NCI-H1092 (cell line): ENCODE measurements at places on chromosomes 6 and 20.

DNA sequence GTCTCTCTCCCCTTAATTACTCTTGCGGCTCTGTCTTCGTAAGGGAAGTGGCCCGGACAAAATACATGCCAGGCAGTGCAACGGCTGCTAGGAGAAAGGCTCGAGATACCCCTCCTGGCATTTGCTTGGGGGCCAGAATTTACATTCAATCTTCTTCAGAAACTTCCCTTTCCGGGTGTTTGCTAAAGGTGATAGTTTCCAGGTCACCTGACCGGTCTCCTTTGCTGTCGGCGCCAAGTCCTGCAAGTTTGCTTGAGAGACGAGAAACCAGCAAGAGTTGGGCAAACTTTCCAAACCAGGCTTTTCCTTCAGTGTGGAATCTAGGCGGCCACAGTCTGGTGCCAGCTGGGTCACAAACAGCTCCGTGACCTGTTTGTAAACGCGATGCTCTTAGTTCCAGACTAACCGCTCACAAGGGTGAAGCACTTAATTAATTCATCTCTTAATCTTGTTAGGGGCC lies 563 bp upstream of the SRSF3 start:
- DNase-seq = peak; percentile 20

DNA sequence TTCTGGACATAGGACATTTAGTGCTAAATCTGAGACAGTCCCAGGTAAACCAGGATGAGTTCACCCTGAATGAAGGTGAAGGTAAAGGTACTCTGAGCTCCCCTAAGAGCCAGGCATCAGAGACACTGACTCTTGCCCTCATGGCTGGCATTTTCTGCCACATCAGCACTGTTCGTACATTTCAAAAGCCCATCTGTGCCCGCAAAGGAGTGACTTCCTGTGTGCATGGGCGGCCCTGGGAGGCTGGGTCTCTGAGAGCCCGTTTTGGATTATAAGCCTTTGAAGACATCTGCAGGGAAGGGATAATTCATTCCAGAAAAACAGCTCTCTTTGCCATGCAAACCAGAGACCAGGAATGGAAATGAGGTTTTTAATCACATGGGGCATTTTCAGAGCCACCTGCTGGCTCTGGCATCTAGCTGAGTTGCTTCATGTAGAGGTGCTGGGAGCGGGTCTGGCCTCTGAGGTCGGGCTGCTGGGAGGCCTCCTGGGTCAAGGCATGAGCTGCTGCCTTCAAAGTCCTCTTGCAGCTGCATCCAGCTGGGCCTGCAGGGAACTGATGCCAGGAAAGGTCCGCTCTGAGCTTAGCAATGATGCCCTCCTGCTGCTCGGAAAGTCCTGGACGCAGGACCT lies 348.3 kb downstream of the DHX35 start:
- no peak for DNase-seq

- no peak for DNase-seq
Observed at GRCh38 chr20:34104059-34104458, 8.0 kb downstream of the EIF2S2 start.

- DNase-seq = no peak
Observed at GRCh38 chr6:115969207-115969929, 91.3 kb downstream of the FRK start.

DNA sequence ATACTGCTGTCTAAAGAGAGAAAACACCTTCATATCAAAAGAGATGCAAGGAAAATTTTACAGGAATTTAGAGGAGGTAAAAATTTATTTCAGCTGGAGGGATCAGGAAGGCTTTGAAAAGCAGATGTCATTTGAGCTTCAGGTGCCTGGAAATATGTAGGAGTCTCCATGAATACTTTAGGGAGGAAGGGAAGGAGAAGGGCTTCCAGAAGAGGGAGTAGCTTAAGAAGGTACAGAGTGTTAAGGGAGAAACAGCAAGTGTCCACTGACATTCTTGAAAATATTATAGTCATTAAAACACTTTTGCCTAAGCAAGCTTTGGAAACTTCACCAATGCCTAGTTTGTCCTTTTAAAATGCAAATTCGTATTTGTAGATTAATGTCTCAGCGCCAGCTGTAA lies 27.2 kb downstream of the L3MBTL3 start:
- no peak for DNase-seq

DNA sequence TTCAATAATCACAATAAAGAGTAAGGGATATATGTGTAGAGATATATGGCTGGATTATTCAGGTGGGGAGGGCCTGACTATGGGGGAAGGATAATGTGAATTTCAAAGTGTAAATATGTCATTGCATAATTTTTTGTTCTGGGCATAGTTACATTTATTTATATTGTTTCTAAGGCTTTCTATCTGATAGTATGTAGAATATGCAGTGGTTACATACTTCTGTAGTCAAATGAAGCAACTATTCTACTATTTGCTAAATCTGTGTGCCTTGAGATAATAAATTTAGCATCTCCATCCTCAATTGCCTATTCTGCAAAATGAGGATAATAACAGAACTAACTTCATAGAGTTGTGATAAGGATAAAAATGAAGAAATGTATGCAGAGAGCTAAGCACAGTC lies 359.2 kb downstream of the CDKAL1 start:
- no peak for DNase-seq

DNA sequence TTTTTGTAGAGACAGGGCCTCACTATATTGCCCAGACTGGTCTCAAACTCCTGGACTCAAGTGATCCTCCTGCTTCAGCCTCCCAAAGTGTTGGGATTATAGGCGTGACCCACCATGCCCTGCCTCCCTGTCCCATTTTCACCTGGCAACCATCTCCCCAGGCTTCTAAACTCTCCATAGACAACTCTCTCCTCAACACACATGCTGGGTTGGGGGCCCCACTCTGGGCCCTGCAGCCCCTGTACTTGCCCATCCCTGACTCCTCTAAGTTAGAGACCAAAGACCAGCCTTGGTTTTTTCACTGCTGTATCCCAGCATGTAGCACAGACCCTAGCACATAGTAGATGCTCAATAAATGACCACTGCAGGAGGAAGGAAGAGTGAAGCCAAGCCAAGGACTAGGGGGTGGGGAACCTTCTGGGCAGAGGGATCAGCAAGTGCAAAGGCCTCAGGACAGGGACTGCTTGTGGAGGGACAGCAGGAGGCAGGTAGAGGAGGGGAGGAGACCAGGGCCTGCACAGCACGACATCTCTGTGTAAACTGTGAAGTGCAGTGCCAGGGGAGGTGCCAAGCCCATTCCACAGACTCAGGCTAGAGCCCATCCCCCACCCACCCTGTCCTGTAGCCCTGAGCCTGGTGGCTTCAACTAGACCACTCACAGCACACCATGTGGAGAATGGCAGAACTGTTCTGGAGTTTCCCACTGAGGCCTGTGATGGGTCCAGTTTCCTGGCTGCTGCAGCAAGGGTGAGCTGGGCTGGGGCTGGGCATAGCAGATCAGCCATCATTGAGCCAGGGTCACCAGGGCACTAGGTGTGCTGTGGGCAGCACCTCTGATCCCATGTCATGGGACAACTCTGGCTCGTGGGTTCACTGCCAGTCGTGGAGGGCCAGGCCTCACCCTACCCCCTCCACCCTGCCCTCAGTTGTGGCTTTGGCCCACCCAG lies 3.4 kb upstream of the SRC start:
- no peak for DNase-seq

GRCh38 chr6:56953597-56954402 lies 1.1 kb upstream of the BEND6 start:
- DNase-seq = no peak

DNA sequence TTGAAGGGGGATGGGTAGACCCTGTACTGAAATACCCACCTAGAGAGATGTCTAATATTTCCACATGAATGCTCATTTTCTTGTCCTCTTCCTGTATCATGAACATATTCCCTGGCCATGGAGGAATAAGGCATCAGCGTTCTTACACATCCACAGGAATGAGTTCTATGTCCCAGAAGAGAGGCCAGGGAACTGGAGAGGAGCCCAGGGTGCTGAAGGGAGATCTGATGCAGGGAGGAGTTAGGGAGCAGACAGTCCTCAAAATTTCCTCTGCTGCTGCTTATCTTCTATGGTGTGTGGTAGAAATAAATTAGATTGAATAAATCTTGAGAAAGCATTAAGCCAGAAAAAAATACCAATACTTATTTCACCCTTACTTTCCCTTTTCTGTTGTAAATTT lies 295.0 kb downstream of the KCNQ5 start:
- no peak for DNase-seq

DNA sequence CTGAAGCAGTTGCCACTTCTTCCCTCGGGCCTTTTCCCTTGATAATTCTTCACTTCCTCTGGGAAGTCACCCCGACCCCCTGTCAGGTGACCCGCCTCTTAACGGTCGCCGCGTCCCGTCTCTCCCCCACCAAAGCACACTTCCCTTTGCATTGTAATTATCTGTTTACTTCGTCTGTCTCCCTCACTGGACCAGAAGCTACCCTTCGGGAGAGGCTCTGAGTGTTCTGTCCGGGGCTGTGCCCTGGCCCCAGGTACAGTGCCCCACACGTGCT lies 771 bp upstream of the SNAI1 start:
- no peak for DNase-seq

GRCh38 chr6:27558028-27558724 lies 85.3 kb upstream of the ZNF184 start:
- no peak for DNase-seq

- no peak for DNase-seq
Observed at GRCh38 chr20:59902470-59902869, 31.0 kb downstream of the SYCP2 start.

- no peak for DNase-seq
Observed at GRCh38 chr6:105713474-105714118, 310.7 kb upstream of the PREP start.

- peak; percentile 70 for DNase-seq
Observed at GRCh38 chr6:167735951-167736288, 90.8 kb upstream of the AFDN start.

DNA sequence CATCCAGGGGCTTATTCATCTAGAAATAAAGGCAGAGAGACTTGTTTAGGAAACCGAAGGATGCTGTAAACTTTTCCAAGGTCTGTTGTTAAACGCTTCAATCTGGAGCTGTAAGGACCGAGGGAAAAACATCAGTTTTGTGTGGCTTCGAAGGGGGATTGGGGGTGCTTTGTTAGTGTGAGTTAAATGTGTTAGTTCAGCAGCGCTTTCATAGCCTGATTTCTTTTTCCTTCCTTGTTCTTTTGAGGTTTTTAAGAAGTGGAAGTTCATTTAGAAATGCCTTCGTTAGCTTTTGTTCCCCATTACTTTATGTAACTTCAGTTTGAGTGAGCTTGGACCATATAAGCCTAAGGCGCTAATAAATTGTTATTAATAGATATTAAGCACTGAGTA lies 1.5 kb downstream of the ANKS1A start:
- no peak for DNase-seq

GRCh38 chr20:2230726-2231488 lies 64.9 kb upstream of the TGM3 start:
- no peak for DNase-seq

DNA sequence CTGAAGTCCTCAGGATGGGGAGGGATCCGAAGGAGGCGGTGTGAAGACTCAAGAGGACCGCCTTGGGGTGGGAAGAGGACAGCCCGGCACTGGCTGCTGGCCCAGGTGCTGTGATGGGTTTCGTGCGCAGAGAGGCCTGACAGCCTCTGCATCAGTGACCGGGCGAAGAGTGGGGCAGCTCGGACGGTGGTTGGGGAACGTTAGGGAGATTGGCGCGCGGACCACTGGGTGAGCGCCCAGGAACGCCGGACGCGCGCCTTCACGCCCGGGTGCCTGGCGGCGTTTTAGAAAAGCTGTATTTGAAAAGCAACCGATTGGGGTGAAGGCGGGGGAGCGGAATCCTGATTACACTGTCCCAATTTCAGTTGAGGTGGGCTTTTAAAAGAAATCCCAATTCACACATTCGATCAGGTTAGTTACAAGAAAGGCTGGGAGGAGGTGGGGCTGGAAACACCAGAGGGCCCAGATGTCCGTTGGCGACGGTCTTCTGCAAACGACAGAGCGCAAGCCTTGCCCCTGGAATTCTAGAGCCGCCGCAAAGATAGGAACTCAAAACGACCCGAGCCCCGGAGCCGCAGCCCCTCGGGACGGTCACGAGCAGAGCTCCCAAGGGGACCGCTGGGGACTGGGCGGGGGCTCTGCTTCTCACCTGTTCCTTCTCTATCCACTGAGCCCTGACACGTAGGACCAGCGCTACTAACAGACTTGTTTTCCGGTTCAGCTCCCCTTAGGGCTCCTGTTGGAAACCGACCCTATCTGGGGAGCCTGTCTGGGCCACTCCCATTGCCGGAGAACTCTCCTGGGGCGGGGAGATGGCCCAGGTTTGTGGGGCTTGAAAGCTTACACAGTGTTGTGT lies 8.5 kb upstream of the TRIM40 start:
- DNase-seq = no peak

DNA sequence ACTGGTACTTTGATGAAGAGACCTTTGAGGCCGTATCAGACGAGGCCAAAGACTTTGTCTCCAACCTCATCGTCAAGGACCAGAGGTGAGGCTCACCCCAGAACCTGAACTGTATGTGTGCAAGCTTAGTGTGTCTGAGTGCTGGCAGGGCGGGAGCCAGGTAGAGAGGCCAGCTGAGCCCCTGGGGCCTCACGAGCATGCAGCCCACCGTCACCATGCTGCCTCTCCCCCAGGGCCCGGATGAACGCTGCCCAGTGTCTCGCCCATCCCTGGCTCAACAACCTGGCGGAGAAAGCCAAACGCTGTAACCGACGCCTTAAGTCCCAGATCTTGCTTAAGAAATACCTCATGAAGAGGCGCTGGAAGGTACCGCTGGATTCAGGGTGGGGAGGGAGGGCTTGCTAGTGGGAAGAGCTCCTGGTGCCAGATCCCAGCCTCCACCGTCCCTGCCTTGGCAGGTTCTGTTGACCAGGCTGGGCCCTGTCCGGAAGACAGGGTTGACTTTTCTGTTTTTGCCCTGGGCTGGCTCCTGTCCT lies 12.7 kb downstream of the MYLK2 start:
- DNase-seq = no peak

DNA sequence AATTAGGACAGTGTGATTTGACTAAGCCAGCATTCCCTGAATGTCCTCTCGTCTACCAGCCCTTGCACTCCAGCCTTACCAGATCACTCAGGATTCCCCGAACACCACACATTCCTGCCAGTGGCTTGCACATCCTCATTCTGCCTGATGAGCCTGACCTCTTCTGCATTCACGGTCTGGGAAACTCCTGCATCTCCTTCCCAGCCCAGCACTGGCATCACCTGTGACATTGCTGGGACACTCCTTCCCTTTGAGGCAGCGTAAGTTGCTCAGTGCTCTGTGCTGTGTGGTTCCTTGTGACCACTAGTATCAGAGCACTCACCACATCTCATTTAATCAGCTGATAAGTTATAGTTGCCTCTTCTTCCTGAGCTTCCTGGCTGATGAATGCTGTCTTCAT lies 17.3 kb downstream of the NCOA7 start:
- DNase-seq = no peak

GRCh38 chr6:1777921-1778685 lies 168.4 kb downstream of the FOXC1 start:
- no peak for DNase-seq

GRCh38 chr20:48380661-48381060 lies 447.1 kb downstream of the PREX1 start:
- DNase-seq = no peak

- no peak for DNase-seq
Observed at GRCh38 chr20:24627926-24628325, 158.5 kb downstream of the SYNDIG1 start.

DNA sequence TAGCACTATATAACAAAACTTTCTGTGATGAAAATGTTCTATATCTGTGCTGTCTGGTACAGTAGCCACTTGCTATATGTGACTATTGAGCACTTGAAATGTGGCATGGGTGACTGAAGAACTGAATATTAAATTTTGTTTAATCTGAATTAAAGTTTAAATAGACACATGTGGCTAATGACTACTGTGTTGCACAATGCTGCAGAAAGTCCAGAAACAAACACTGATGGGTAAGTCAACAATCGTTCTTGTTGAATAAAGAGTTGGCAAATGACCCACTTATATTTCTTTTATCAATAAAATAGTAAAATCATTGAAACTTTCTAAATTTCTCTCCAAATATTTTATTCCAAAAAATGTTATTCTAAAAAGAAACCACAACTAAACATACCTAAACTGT lies 81.8 kb downstream of the PROKR2 start:
- DNase-seq = no peak
